ENCODE measurements at places on chromosomes 13 and 19. TPM values are rescaled to one million over a fixed set of nuclear protein-coding genes. Genes with fewer than 3 reads are reported as not detected.

Gene ZNF223
- 1.6 TPM for total RNA-seq

Gene ZNF541
- 0.16 TPM for total RNA-seq

DNA sequence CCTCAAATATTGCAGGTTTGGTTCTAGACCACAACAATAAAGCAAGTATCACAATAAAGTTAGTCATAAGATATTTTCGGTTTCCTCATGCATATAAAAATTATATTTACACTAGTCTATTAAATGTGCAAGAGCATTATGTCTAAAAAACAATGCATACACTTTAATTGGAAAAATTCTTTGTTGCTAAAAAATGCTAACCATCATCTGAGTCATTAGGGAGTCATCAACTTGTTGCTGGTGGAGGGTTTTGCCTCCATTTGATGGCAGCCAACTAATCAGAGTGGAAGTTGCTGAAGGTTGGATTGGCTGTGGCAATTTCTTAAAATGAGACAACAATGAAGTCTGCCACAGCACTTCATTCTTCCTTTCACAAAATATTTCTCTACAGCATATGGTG is 422.3 kb upstream of the GPC6 start:
- no peaks in the 10 kb centered on the region for H3K36me3 ChIP-seq
- H3K4me1 ChIP-seq: no peaks in the 10 kb centered on the region
- no peaks in the 10 kb centered on the region for H3K27me3 ChIP-seq
- no peak for DNase-seq
- no peak overlapping the region for H3K4me3 ChIP-seq

GRCh38 chr13:38316129-38316528 is 33.5 kb upstream of the UFM1 start:
- H3K27me3 ChIP-seq: no peaks in the 10 kb centered on the region
- no peaks in the 10 kb centered on the region for H3K4me1 ChIP-seq
- H3K27ac ChIP-seq: no peak overlapping the region
- DNase-seq: no peak

DNA sequence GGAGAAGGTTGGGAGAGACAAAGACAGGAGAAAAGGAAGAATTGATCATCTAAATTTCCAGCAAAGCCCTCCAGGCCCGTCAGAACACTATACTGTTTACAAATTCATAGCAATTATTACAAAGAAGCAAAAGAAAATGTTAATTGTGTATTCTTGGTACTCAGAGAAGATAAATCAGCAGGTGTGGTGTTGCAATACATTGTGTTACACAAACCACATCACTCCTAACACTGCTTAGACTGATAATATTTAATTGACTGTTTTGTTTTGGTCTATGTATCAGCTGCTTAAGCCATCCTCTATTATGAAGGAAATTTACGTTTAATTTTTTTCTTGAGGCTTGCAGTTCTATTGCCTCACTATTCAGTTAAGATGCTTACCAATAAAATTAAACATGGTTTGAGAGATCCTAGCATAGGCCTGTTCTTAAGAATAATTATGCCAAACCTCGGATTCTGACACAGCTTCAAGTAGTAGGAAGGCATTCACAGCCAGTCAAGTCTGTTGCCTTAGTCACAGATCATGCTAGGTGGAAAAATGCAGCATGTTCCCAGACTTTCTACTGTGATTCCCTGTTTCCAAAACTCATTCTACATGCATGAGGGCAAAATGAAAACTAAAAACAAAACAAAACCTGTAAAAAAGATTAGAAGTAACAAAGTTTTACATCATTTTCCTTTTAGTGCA is 129.2 kb downstream of the TBC1D4 start:
- no peak for DNase-seq
- no peaks in the 10 kb centered on the region for H3K4me1 ChIP-seq
- H3K36me3 ChIP-seq: no peaks in the 10 kb centered on the region
- no peaks in the 10 kb centered on the region for H3K27me3 ChIP-seq

DNA sequence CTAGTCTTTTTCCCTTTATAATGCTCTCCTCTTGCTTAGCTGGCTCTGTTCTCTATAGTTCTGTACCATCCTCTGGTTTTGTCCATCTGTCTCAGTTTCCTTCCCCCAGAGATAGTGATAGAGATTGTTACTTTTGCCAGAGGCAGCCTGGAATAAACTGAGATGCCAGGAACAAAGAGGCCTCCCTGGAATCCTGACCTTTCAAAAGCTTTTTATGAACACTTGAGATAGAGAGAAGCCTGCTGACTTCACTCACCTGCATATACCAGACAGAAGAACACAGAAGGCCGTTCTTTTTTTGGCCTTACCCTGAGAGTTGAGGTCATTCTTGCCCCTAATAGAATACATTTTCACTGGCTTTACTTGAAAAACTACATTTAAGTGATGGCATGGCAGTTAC is 150.2 kb downstream of the LHFPL6 start:
- no peak for DNase-seq
- peaks cover 14% of the 10 kb centered on the region for H3K4me1 ChIP-seq
- H3K4me3 ChIP-seq: no peak overlapping the region
- H3K36me3 ChIP-seq: no peaks in the 10 kb centered on the region
- H3K27me3 ChIP-seq: no peaks in the 10 kb centered on the region

GRCh38 chr13:70788074-70788473 is 679.8 kb upstream of the KLHL1 start:
- H3K36me3 ChIP-seq: no peaks in the 10 kb centered on the region
- DNase-seq: no peak
- H3K27ac ChIP-seq: no peak overlapping the region
- no peaks in the 10 kb centered on the region for H3K27me3 ChIP-seq

GRCh38 chr13:47397739-47398138 is 500.9 kb upstream of the HTR2A start:
- no peaks in the 10 kb centered on the region for H3K4me1 ChIP-seq
- DNase-seq: no peak
- H3K27ac ChIP-seq: no peak overlapping the region
- no peaks in the 10 kb centered on the region for H3K36me3 ChIP-seq

- peaks cover 5% of the 10 kb centered on the region for H3K4me1 ChIP-seq
- H3K27me3 ChIP-seq: no peaks in the 10 kb centered on the region
- no peaks in the 10 kb centered on the region for H3K36me3 ChIP-seq
- H3K27ac ChIP-seq: no peak overlapping the region
- no peak for DNase-seq
Observed at GRCh38 chr13:99651016-99651415, 149.7 kb downstream of the TM9SF2 start.

DNA sequence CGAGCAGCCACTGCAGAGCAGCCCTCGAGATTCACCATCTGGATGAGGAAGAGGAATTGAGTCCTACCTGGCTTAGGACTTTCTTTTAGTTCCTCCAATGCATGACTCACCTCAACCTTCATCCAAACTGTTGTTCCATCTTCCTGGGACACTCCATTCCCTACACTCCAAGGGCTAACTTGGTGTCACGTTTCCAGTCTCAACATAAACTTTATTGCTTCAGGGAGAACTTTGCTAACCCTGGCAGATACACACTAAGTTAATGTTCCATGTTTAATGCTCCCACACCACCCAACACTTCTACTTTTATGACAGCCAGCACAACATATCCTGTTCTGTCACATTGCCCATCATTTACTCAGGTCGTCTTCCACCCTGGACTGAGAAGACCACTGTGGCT is 164.4 kb downstream of the RBM26 start:
- no peaks in the 10 kb centered on the region for H3K36me3 ChIP-seq
- no peaks in the 10 kb centered on the region for H3K4me1 ChIP-seq
- H3K4me3 ChIP-seq: no peak overlapping the region
- no peaks in the 10 kb centered on the region for H3K27me3 ChIP-seq
- DNase-seq: no peak

GRCh38 chr13:85497652-85498051 is 301.6 kb downstream of the SLITRK6 start:
- no peaks in the 10 kb centered on the region for H3K27me3 ChIP-seq
- no peaks in the 10 kb centered on the region for H3K36me3 ChIP-seq
- DNase-seq: no peak
- H3K27ac ChIP-seq: no peak overlapping the region
